ENCODE measurements at places on chromosomes 11 and 22.
A peak's percentile ranks its signal among the peaks of the same experiment; 100 is the strongest.

GRCh38 chr11:10770626-10771254 lies 19.7 kb downstream of the CTR9 start:
- no peak for DNase-seq

- no peak for DNase-seq
These were observed 13.4 kb upstream of the DAGLA start for GRCh38 chr11:61666684-61667297.

DNA sequence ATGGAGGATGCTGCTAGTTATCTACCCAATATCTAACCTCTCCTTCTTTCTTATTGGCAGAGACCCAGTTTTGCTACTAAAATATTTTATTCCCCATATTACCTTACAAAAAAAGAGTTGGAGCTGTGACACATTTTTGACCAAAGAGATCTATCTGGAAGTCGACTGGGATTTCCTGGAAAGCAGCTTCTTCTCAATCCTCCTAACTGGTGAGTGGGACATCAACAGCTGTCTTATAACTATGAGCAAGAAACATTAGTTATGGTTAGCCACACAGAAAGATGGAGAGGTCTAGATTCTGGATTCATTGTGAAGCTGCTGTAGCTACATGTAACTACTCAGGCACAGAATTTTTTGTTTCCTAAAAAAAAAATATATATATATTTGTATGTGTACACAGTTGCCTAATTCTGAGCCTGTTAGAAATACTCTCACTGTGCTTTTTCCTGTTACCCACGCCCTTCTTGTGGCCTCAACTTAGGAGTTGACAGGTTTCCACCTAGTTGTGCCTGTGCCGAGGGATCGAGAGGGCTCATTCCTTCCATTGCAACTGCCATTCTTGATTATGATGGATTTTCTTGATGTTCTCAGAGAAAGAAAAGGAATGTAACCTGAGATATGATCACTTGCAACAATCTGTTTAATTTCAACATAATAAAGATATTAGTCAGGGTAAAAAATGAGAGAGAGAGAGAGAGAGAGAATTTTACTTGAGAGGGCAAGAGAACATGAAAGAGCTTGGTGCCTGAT lies 142.0 kb downstream of the SLC17A6 start:
- DNase-seq: no peak

GRCh38 chr11:10444725-10445315 lies 10.2 kb upstream of the AMPD3 start:
- DNase-seq: no peak

DNA sequence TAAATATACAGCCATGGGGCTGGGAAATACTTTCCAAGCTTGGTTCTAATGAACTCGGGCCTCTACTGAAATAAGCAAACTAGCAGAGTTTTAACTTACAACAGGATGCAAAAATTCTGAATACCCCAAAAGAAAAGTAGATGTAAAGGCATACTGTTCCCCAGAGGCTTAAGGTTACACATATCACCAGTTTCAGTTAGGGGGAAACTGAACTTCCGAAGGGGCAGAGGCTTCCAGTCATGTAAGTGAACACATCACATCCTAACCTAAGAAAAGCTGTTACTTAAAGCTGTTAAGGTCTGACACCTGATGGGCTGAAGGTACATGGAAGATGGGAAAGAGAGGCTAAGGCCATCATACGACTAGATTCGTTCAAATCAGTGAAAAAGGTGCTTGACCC lies 2.3 kb downstream of the GAB2 start:
- no peak for DNase-seq

- DNase-seq: no peak
These were observed 387.8 kb downstream of the CTTN start for GRCh38 chr11:70786021-70786665.

DNA sequence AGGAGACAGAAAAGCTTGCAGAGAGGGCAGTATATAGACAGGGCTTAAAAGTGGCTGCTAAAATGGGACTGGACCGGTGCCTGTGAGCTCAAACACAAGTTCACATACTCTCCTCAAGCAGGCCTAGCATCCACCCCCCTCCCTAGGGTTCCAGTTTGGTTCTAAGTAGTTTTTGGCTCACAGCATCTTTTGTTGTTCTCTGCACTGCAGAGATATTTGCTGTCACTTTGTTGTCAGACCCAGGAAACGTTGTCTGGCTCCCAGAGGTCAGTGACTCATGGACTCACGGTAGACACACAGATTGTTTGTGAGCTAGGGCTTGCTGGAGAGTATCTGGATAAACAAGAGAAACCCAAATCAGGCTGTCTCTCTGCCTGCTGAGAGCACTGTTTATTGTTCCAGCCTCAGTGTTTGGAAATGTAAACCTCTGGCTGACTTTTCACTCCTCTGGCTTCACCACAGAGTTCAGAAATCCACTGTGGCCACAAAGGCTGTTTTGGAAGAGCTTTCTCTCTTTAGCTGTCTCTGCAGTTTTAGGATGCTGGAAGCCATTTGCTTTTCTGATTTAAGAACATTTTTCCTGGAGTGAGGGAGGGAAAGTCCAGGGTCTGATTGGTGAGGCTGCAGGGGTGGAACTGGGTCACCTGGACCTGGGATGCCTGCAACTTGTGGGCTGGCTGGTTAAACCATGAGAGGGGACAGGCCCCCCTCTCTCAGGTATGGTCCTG lies 303.7 kb upstream of the PLET1 start:
- DNase-seq: no peak

DNA sequence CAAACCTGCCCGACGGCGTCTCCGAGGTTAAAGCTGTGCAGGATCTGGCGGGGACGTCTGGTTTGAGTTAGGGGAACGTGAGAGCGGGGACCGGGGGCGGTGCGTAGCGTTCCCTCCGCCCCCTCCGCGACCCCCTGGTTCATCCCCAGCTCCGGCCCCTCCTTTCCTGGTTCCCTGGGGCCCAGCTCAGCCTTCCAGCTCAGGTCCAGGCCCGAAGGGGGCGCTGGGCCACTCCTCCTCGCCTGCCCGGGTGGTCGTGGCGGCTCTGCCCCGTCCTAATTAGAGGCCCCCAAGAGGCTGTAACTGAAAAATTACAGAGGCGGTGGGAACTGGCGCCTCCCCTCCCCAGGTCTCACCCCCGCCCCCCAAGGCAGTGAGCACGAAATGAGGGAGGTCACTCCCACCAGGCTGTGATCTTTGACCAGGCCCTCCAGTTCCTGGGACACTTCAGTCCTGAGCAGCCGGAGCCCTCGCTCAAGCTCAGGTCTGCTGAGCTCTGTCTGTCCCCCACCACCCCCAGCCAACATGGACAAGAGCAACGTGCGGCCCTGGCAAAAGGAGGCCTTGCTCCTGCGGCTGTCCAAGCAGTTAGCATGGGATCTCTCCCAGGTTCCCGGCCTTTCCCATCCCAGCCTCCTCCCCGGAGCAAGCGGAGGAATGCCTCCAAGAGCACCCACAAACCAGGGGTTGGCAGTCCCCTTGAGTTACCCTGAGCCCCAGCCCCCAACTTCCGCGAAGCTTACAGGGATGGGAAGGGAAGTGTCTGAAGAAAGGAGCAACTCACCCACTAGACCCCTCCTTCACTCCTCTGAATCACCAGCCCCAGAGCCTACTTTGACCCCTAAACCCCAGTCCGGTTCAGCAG lies 3.3 kb downstream of the CD248 start:
- DNase-seq: no peak

GRCh38 chr11:1019321-1019910 lies 17.1 kb downstream of the MUC6 start:
- DNase-seq: no peak

DNA sequence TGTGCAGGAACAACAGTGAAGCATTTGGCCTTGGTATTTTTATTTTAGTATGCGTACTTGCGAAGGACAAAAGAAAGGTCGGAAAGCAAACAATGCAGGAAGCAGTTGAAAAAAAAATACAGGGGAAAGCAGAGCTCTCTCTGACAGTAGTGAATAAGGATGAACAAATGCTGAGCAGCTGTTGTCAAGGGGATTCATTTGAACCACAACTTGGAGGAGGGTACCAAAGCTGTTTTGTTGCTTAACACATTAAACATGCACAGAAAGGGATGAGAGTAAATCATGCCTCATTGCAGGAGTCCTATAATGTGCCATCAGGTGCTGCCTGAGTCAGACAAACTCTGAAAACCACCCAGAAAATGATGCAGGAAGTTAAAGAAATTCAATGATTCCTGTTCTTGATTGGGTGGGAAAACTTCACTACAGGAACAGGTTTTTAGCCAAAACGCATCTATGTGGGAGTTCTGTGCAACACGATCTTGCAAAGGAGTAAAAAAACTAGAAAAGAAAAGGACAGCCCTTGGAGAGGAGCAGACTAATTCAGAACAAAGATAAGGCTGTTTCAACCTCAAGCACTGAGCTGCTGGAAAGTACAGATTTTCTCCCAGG lies 2113.5 kb downstream of the LRRC4C start:
- DNase-seq: no peak

DNA sequence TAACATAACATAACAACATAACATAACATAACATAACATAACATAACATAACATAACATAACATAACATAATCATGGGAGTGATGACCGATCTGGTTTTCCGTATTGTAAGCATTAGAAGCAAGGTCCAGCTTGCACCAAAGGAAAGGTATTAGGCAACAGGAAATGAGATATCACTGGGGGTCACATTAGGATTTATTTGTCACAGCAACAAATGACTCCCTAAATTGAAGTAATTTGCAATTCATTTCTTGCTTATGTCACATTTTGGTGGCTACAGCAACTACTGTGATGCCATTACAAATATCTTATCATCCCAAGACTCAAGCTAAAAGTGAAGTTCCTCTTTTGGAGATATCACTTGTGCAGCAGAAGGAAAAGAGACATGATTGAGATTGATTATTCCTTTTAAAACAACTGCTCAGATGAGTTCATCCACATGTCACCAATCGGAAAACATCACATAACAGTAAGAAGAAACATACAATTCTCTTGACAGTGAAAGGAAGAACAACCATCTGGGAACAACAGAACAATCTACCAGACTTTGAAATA lies 1331.1 kb upstream of the RAG2 start:
- no peak for DNase-seq

GRCh38 chr11:44852159-44852747 lies 98.4 kb downstream of the TP53I11 start:
- DNase-seq: no peak

GRCh38 chr22:45969414-45969799 lies 7.6 kb downstream of the WNT7B start:
- DNase-seq: no peak

GRCh38 chr11:26027887-26028286 lies 304.0 kb upstream of the ANO3 start:
- DNase-seq: no peak

- no peak for DNase-seq
These were observed 42.3 kb upstream of the RAB1B start for GRCh38 chr11:66226101-66226500.

GRCh38 chr22:31253949-31254348 lies 38.3 kb downstream of the PIK3IP1 start:
- no peak for DNase-seq

DNA sequence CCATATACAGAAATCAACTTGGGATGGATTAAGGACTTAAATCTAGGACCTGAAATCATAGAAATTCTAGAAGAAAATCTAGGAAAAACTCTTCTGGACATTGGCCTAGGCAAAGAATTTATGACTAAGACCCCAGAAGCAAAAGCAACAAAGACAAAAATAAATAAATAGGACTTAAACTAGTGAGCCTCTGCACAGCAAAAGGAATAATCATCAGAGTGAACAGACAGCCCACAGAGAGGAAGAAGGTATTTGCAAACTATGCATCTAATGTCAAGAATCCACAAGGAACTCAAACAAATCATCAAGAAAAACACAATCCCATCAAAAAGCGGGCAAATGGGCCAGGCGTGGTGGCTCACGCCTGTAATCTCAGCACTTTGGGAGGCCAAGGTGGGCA lies 32.4 kb downstream of the TTC28 start:
- DNase-seq: no peak

DNA sequence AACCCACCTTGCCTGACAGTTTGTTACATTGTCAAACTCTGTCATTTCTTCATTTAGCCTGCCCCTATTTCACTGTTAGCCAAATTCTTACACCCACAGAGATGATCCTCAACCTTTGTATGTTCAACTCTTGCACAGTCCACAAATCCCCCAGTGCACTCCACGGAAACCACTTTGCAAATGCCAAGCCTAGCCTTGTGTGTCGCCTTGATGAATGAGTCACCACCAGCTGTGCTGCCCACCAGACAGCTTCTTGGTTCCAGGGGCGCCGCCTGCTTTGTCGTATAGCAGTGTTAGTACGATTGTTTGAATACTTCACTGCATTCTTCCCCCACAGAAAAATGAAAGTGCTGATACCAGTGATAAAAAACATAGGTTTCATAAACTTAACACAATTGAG lies 686.3 kb downstream of the NTM start:
- no peak for DNase-seq

DNA sequence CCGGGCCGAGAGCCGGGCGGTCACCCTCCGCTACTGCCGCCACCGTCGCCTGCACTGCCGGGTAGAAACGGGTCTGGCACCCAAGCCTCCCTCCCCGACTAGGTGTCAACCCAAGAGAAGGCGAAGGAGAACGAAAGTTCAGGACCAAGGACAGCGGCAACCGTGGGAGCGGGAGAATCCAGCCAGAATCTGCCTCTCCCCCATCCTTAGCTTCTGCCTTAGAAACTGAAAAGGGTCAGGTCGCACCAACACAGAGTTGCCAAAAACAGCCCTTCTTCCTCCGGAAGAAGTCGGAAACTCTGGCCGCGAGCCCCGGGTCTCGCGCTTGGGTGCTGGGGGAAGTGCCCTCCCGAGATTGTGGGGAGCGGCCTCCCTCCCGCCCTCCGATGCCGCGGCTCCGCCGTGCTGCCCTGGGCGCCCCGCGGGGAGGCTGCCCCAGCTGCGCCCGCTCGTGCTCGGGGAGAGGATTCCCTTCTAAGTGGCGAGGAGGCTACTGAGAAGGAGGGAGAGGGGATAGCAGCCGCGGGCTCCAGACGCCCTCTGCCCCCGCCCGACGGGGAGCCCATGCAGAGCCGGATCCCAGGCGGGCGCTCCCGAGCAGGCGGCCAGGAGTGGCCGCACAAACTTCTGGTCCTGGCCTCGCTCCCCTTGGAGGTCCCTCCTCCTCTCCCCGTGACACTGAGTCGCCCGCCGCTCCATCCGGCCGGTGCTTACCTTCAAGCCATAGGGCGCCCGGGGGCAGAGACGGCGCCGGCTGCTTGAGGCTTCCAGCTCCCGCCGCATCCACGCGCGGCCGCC lies 637 bp downstream of the DRD2 start:
- DNase-seq: peak; percentile 42

GRCh38 chr11:71102251-71102995 lies 150.0 kb downstream of the SHANK2 start:
- no peak for DNase-seq
